ENCODE measurements at places on chromosomes 12 and 14.
A peak's percentile ranks its signal among the peaks of the same experiment; 100 is the strongest.

- no peak for DNase-seq
These were observed 104.4 kb downstream of the NUAK1 start for GRCh38 chr12:106034316-106034715.

DNA sequence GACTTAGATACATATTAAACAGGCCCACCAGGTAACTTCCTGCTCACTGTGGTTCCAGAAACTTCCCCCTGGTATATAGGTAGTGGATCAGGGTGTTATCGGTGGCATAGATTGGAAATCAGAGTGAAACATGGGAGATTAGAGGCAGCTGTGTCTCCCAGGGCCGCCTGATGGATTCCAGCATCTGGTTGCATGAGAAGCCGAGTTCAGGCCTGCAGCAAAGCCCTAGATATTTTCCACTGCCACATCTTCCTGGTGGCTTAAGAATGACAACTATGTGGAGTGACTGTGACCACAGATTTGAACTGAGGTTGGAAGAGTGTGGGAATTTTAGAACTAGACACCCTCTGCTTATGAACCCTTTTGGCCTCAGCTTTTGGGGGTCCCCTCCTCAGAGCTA lies 184.8 kb upstream of the NTF3 start:
- no peak for DNase-seq

GRCh38 chr12:129614221-129614885 lies 289.5 kb downstream of the TMEM132D start:
- no peak for DNase-seq

DNA sequence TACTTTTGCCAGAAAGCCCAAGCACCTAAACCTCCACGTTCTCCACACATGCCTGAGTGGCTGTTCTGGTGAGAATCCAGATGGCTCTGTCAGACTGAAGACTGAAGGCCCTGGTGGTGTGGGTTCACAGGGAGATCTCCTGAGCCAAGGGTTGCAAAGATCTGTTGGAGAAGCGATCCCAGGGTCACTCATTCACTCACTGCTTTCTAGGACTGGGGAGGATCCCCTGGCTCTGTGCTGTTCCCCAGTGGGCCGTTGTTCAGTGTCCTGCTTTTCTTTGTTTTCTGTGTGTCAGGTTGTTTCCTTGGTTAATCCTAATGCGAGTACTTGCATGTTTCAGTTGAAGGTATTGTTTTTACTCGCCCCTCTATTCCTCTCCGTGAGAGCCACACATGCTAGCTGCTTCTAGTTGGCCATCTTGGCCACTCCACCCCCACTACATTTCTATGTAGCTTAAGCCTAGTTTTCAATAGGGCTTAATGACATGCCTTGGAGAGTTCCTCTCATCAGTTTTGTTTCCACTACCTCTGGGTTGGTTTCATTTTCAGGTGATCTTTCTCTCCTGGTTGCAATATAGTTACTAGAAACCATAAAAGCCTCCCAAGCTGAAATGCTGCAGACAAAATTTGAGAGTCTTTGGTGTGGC lies 144.5 kb upstream of the SLC38A2 start:
- DNase-seq = peak; percentile 14

GRCh38 chr14:53628732-53629430 lies 327.7 kb downstream of the BMP4 start:
- DNase-seq = no peak

- DNase-seq = no peak
These were observed 17.6 kb downstream of the RAB3IP start for GRCh38 chr12:69756088-69756755.

DNA sequence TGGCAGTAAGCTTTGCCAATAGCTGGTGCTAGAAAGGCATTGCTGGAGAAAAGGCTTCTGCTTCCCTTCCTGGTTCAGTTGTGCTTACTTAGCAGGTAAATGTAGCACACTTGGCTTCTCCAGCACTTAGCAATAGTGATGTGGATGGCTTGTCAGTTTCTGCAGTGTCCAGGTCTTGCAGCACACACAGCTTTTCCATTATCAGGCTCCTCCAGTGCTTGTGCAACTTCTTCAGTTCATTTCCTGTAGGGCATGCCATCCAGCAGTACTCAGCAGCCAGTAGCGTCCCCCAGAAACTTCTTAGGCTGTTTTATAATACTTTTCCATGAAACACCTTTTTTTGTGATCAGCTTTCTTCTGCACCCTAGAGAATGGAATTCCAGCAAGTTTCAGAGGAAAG lies 154.6 kb downstream of the SLC6A15 start:
- DNase-seq = no peak

GRCh38 chr12:100141666-100141997 lies 1.0 kb downstream of the BLTP3B start:
- DNase-seq = no peak

DNA sequence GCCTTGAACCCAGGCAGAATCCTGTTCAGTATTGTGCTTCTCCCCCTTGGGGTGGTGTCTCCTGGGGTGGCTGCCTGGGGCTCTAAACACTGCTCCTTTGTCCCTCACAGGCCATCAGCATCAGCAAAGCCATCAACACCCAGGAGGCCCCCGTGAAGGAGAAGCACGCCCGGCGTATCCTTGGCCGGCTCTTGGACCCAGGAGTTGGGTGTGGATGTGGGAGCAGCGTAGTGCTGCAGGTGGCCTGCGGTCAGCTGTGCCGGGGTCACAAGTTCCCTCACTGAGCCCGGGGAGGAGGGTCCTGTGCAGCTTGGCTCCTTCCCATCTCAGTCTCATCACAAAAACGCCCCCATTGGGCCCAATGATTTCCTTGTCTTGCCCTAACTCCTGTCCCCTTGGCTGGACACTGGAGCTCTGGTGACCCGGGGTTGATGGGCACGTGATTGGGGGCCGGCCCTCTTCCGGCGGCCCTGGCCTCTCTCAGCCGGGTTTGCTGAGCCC lies 12.7 kb downstream of the HIP1R start:
- DNase-seq = no peak

GRCh38 chr12:104551313-104551931 lies 94.7 kb downstream of the CHST11 start:
- no peak for DNase-seq

DNA sequence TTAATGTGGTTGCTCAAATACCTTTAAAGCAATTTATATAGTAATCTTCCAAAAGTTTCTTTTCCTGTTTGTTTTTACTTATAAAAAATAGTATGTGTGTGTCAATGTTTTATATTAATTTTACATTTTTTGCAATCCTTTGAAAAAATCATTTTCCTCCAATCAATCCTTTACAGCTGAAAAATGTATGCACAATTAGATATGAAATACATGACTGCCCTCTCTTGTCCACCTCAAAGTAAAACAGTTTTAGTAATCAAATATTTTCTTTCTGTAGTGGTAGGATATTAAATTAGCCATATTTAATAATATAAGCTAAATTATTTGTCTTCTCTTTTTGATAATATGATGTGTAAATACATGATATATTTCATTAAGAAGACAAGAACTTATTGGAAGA lies 269.9 kb downstream of the ADAMTS20 start:
- no peak for DNase-seq

DNA sequence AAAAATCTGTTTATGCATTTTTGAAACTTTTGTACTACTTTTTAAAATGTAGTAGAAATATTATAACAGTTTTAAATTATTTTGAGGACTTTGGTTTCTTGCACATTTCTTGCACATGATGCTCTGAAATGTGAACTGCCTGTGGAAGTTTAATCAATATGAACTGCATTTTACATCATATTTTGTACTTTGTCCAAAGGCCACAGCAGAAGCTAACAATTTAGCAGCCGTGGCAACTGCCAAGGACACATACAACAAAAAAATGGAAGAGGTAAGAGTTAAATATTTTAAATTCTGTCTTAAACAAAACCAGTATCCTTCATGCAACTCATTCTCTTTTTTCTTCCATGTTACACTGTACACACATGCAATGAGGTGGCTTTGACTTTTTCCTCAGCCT lies 45.1 kb downstream of the SAV1 start:
- DNase-seq = no peak

GRCh38 chr14:96255501-96256366 lies at the start of gene BDKRB1:
Gene BDKRB1, plus strand, starts transcription at chr14:96256210. Its CDS starts 7,473 bp downstream, at chr14:96263683.
- no peak for DNase-seq

DNA sequence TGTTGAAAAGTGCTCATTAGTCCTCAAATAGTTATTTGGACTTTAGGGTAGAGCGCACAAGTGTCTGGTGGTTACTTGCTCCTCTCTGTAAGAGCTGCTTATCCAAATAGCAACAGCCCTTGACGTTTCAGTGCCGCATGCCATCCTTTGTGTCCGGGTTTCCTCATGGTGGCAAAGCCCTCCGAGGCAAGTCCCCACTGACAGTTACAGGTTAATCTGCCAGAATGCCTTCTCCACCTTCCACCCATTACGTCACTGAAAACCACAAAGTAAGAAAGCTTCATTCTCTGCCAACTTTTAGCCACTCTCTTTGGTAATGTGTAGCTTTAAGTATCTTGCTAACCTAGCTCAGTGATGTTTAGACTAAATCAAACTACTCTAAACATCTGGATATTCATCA lies 78.6 kb downstream of the POLR3B start:
- no peak for DNase-seq

GRCh38 chr12:56151672-56152131 lies 685 bp upstream of the MYL6B start:
- DNase-seq = peak; percentile 49

- DNase-seq = no peak
These were observed 88.1 kb upstream of the PTPRR start for GRCh38 chr12:71008616-71009015.

GRCh38 chr12:120962532-120963020 lies 15.8 kb upstream of the HNF1A start:
- DNase-seq = no peak

DNA sequence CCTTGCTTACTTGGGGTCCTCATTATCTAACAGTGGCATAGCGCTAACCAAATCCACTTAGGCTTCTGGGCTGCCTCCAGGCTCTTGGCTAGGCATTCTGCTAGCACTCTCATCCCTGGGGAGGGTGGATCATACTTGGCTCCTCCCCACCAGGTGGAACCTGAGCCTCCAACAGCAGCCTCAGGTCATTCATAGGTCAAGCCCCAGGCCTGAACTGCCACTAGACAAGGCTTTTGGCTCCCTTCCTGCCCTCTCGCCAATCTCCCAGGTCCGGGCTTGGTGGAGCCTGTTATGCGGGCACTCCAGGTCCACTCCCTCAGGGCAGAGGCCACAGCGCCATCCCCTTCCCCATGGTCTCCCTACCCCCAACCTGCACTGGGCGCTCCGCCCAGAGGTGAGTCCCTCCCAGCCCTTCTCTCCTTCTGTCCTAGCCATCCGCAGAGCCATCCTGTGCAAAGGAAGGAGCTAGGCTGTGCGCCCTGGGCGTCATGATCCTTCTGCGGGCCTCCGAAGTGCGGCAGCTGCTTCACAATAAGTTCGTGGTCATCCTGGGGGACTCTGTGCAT lies 154.9 kb upstream of the AMIGO2 start:
- DNase-seq = no peak

DNA sequence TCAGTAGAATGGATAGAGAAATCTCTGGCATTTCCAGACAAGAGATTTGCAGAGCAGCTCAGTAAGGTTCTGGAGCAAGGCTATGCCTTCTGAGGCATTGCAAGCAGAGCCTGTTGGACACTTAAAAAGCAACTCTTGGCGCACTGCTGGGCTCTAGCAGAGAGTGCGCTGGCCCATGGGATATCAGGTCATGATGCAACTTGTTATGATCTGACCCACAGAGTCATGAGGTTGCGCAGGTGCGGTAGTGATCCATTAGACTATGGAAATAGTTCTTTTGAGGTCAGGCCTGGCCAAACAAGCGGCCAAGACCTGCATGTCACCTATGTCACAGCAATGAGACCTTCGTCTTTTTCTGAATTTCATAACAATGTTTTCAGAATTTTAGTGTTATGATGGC lies 168.6 kb downstream of the TMTC3 start:
- DNase-seq = no peak

DNA sequence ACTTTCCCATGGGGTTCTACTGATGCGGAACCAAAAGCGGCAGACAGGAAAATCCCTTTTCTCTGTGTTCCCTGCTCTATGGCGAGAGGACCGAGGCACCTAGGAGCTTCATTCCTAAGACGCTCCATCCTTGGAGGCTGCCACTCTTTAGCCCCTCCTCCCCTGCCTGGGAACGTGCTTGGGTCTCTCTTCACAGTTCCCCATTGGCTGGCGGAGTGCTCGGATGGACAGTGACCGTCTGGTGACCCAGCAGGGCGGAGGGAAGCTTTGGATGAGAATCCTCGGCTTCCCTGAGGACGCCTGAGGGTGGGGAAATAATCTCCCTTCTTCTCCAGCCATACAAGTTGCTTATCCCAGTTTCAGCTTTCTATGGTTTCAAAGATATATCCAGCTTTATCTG lies 37.3 kb downstream of the KCNA5 start:
- no peak for DNase-seq
